Mesenchymal stem cell (in vitro differentiated cells and primary cell): ENCODE measurements at places on chromosomes 7 and 10.

DNA sequence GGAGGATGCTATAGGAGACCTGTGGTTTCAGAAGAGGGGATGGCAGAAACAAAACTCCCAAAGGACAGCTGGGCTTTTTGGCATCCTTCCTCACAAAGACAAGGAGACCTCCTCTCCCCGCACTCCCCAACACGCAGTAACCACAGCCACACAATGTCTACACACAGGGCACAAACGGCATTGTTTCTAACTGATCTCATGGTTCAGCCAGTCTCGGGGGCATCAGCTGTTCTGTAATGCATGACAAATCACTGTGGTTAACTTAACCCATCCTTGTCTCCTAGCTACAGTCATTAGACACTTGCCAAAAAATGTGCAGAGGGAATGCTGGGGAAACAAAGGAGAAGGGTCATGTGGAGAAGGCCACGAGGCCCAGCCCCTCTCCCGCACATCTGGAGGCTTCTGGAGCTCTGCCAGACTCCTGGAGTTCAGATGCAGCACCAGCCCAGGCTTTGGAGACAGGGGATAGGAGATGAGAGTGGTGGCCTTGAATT lies 7.6 kb upstream of the ADAMTS14 start:
- DNase-seq: peak; percentile 95

- peak; percentile 65 for DNase-seq
Observed at GRCh38 chr10:61943674-61944378, 42.3 kb downstream of the ARID5B start.

- DNase-seq: peak; percentile 62
Observed at GRCh38 chr7:33185786-33186185, 56.4 kb downstream of the BBS9 start.

GRCh38 chr10:99583687-99584086 lies 36.6 kb downstream of the SLC25A28 start:
- no peak for DNase-seq

DNA sequence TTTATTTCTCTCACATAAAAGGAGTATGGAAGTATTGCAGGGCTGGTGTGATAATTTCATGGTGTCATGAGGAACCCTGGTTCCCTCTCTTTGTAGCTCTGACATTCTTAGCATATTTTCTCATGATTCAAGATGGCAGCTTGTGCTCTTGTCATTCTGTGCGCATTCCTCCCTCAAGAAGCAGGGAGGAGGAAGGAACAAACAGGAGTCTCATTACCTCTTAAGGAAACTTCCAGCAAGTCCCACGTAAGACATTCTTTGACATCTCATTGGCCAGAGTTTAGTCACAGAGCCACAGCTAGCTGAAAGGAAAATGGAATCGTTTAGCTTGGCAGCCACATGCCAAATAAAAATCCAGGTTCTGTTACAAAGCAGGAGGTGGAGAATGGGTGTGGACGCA lies 546.8 kb downstream of the LRMDA start:
- DNase-seq: no peak

GRCh38 chr10:25405871-25406270 lies 231.1 kb downstream of the GPR158 start:
- no peak for DNase-seq

DNA sequence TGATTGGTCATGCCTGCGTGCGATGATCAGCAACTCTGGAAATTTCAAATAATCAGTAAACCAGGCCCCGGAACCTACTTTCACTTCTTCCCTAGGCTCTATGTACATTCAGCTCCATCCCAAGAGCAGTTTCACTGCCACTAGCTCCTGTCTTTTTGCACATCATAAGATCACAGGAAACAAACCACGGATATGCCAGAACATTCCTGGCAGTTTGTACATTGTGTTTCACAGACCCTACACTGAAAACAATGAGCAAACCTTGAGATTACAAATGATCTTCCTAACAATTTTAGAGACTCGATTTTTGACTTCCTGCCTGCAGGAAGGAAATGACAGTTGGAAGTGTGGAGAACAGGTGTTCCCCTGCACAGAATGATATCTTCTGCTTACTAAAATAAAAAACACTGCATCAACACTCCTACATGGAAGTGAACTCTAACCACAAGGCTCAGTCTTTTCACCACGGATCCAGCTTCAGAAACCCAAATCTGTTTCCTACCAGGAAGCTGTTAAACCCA lies 7.6 kb upstream of the TMEM236 start:
- no peak for DNase-seq

- DNase-seq: no peak
Observed at GRCh38 chr7:159098811-159099655, 45.6 kb downstream of the VIPR2 start.

DNA sequence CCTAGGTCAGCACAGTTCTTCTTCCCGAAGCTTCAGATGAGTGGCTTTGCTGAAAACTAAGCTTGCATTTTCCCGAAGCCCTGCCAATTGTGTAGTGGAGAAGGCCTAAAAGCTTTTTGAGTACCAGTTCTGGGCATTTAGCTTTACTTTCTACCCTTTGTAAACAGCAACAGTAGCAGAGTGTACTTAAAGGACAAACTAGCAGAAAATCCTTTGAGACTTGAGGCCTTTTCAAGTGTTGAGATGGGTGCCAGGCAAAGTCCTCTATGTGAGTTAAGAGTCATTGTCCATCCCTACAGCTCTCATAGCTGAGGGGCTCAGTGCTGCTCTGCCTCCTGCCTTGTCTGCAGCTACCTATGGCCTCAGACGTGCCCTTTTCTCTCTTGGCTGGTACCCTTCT lies 368.2 kb downstream of the CCSER2 start:
- DNase-seq: no peak

- DNase-seq: no peak
Observed at GRCh38 chr10:20909801-20910200, 12.7 kb upstream of the NEBL start.

DNA sequence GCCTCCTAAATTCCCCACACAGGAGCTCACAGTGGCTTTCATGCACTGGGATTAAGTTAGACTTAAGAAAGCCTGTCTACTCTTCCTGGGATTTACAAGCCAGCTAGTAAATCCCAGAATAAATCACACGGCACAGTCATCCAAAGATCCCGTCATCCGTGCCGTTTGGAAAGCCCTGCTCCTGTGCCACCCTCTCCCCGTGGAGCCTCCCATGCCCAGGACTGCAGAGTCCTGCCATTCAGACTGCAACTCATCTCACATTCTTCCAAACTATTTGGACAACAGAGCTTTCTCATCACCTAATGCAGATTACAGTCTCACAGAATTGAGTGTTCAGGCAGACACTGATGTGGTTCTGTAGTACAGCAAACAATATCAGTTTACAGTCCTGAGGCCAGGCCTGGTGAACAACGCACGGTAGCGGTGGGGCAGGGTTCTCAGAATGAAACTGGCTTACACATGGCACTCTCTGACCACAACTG lies 166.5 kb downstream of the EGFR start:
- no peak for DNase-seq

DNA sequence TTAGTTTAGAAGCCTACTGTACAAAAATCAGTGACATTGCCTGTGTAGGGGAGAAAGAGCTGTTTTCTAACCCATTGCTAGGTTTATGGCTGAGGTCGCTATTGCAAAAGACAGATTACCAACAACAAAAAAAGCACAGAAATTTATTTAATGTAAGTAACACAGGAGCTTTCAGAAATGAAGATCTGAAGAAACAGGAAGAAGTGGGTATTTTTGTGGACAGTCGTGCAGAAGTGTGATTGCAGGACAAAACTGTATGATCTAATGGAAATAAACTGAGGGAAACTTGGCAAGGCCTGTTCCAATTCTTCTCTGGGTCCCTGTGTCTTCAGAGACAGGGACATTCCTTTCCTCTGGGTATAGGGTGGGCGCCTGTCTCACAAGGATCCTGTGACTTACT lies 87.4 kb downstream of the APBB1IP start:
- DNase-seq: no peak

GRCh38 chr7:19145434-19146115 lies 354 bp upstream of the FERD3L start:
- no peak for DNase-seq

DNA sequence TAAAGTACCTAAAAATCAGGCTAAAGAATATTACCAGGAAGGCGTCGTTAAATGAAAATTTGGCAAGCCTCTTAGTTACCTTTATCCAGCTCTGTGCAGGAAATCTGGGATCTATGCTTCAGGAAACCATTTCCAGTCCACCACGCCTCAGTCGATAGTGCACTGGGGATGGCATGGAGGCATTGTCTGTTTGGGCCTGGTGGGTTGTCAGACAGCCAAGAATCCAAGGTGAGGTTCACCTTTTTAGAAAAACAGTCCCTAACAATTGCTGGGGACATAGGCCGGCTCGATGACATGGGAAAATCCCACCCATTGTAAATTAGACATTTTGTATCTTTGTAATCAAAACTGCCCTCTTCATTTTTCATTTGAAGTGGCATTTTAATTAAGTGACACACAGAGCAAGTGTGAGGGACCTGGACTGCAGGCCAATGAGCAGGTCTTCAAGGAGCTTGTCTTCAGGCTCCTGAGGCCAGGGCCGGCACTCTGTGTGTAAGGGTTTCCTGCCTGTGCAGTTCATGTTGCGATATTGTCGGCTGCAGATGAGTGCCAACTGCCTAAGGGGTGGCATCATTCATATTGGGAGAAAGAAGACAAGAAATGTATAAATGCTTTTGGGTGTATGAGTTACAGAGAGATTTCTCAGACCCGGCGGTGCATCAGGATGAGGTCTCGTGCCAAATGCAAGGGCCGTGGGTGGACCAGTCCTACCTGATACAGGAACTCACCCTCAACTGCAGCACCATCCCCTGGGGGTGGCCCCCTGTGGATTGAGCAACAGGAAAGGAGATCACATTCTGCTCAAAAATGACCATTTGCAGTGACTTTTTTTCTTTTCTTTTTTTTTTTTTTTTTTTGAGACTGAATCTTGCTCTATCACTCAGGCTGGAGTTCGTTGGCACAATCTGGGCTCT lies 80.8 kb downstream of the PTPRE start:
- DNase-seq: no peak

DNA sequence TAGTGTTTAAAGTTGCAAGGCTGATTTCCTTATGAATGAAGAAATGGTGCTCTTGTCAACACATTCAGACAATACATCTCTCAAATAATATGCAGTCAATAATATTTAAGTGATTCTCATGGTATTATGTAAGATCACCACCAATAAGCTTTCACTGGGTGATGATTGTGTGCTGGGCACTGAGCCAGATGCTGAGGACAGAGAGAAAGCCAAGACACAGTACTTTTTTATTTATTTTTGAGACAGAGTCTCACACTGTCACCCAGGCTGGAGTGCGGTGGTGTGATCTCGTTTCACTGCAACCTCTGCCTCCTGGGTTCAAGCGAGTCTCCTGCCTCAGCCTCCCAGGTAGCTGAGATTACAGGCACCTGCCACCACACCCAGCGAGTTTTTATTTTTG lies 130.6 kb upstream of the LSM8 start:
- no peak for DNase-seq

- no peak for DNase-seq
Observed at GRCh38 chr7:19020062-19020461, 97.4 kb downstream of the TWIST1 start.

DNA sequence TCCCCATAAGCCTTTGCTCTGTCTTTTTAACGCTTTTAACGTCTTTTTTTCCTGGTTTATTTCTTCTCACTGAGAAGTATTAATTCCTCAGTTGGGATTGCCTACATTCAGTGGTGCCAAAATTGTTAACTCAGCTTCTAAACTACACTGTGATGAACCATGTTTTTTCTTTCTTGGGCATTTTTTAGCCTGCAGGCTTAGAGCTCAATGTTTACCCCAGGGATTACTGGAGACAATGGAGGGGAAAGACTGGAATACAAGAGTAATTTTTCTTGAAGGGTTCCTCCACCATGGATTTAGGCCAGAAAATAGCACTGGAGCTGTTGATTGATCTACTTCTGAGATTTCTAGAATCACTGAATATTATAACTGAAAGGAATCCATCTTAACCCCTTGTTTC lies 19.8 kb downstream of the STAMBPL1 start:
- DNase-seq: no peak

GRCh38 chr10:123568751-123569150 lies 97.4 kb upstream of the GPR26 start:
- no peak for DNase-seq

DNA sequence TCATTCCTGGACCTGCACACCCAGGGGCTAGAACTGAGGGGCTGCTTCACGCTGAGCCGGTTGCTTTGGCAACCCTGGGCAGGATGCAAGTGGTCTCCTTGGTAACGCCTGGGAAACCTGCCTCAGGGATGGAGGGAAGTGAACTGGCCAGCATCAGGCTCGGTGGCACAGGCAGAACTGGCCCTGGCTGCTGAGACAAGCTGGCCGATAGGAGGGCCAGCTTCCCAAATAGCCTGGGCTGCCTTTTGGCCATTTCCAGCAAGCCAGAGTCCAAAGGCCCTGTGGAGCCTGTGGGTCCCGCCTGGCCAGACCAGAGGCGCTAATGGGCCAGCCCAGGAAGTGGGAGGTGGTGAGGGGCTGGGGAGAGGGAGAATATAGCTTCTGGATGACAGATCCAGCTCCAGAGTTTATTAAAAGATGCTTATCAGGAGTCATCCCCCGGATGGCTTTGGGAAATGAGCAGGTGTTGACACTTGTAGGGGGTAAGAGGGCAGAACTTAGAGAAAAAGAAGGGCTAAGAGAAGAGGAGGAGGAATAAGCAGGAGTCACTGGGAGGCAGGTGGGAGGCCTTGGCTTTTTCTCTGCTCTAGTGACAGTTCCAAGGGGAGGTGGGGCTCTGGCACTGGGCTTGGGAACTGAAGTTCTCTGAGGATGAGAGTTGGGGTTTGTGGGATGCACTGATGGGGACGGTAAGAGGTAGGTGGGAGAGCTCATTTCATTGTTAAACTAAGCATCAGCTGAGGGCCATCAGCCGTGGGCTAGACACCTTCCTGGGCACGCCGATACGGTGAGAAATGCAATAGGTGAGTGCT lies 9.6 kb downstream of the NEURL1 start:
- no peak for DNase-seq
